ENCODE measurements at places on chromosomes 12 and 14. TPM values are rescaled to one million over a fixed set of nuclear protein-coding genes. Genes with fewer than 3 reads are reported as not detected.

DNA sequence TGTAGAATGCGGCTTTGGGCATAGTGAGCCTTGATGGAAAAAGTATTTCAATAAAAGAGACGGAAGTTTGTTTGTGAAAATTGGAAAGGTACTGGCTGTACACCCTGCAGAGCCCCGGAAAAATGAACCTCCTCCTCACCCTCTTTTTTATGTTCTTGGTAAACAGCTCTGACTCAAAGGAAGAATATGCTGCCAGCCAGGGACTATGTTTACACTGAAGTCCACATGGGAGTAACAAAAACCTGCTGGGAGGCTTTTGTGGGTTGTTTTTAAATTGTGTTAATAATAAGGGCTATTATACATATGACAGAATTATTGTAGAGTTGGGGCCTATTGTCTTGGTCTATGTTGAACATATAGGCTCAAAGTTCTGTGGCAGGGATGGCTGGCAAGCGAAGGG lies 70.7 kb downstream of the TTC8 start:
- DNase-seq = no peak

DNA sequence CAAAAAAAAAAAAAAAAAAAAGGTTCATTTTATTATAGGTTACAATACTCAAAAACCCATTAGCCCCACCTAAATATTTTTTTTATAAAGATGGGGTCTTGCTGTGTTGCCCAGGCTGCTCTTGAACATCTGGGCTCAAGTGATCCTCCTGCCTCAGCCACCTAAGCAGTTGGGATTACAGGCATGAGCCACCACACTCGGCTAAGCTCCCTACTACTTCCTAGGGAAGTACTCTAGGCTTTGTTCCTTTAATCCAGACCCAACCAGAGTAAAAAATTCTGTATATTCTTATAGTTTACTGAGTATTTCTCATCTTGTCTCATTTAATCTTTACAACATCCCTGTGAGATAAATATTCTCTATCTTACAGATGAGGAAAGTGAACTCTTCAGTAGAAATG lies 50.7 kb downstream of the RBMS2 start:
- no peak for DNase-seq

Gene SMCO2
- total RNA-seq = not detected

Gene NANOG
- total RNA-seq = 0.22 TPM

- no peak for DNase-seq
Measured at GRCh38 chr12:129119537-129119936, 266.3 kb downstream of the GLT1D1 start.

GRCh38 chr14:77301103-77301502 lies 19.6 kb downstream of the POMT2 start:
- DNase-seq = peak; percentile 68

DNA sequence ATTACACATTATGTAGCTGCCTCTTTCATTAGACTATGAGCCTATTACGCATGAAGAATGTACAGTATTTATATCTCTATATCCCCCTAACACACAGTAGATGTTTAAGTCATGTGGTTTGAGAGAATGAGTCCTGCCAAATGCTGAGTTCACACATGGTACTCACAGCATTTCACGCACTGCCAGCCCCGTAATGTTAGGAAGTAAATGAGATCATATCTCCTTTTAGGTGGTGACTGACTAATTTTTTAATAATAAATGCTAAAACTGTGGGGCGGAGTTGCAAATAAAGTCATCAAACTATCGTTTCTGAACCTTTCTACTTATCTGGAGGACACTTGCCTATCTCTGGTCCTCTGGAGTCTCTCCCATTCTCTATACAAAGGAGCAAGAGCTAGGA lies 343.8 kb downstream of the ADAMTS20 start:
- no peak for DNase-seq

Gene NINJ2
- not detected for total RNA-seq

DNA sequence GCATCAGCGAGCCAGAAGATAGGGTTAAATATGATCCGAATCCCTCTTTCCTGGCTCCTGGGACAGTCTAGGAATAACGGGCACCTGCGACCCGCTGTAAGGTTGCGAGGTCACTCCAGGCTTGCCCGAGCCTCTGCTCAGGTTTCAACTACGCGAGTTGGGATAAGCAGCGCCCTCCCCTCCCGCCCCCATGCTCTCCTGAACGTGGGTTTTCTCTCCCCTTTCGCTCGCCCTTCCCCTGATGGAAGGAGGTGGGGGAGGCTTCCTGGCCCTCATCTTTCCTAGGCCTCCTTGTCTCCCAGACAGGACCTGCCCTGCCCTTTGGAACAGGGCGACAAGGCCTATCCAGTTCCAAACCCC lies 753 bp upstream of the ATP5MC2 start:
- no peak for DNase-seq

- peak; percentile 69 for DNase-seq
Measured at GRCh38 chr14:72708708-72709475, 185.0 kb downstream of the DPF3 start.

- DNase-seq = no peak
Measured at GRCh38 chr14:106268013-106268727, 741.8 kb downstream of the TMEM121 start.

DNA sequence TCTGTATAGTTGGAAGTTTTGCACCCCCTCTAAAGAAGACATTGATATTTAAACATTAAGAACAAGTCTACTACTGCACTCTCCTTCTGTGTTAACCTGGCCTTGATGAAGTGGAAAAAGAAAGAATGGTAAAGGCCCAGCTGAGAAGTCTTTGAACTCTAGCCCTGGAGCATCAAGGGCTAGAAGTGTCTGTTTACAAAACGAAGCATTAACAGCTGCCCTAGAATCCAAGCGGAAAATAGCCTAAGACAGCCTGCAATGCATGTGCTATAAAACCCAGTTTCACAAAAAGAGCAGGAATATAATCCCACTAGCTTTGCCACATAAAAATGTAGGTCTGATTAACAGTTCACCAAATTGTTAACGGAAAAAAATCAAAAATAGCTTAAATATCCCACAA lies 60.5 kb downstream of the NUMB start:
- DNase-seq = no peak

Gene PRR4
- 2.2 TPM for total RNA-seq

Gene HOXC9
- 11.3 TPM for total RNA-seq

DNA sequence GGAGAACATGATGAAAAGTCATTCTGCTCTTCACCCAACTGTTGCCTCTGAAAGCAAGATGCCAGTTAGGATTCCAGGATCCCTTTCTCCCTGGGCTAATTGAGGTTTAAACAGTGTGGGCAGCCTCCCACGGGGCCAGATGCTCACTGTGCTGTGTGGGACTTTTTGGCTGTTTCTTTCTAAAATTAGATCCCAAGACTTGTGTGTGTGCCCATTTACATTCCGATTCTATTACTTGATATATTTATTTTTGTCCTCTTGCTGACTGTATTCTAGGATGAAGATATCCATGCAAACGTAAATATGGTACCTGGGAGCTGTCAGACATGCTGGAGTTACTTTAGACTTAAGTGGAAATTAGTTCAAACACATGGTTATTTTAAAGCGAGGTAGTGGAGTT lies 6.2 kb downstream of the IFT43 start:
- no peak for DNase-seq

Gene C14orf180
- total RNA-seq = not detected

GRCh38 chr14:22386924-22387775 lies 201.9 kb downstream of the DAD1 start:
- peak; percentile 53 for DNase-seq

Gene COX14
- total RNA-seq = 41.0 TPM

DNA sequence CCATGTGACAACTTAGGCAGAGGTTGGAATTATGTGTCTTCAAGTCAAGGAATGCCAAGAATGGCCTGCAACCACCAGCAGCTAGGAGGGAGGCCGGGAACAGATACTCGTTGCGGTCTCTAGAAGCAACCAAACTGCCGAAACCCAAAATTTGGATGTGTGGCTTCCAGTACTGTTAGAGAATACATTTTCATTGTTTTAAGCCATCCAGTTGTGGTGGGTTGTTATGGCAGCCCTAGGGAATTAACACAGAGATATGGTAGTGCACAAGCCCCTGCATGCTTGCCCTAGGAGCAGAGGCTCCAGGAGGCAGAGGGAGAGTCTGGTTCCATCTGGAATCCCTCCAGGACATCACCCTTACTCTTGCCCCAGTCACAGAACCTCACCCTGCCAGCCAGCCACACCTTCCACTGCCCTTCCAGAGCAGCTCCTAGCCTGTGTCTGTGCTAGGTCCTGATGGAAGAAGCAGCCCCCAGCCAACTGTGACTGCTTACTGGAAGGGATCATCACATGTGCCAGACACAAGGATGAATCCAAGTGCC lies 19.5 kb downstream of the PITPNM2 start:
- no peak for DNase-seq

DNA sequence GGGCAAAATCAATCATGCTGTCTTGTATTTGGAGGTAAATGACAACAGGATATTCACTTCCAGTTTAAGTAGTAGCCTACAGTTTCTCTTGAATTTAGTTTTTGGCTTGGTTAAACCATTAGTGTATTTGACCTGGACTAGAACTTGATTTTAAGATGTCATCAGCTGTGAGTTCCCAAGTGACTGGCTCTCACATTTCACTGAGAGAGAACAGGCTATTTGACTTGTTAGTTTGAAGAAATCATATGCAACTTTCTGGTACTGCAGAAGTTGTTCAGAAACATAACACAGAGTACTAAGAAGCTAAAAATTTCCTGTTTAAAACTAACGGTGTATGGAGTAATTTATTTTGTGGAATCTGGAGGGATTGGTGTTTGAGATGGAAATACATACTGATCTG lies 22.3 kb downstream of the MNAT1 start:
- no peak for DNase-seq

Gene STK38L
- total RNA-seq = 23.9 TPM

Measured in HCT116 (cell line).